Stimulated activated CD8-positive, alpha-beta memory T cell treated with anti-CD3 and anti-CD28 coated beads, Interleukin-2, amount 100 ng/mL, for 48 hours (primary cell): ENCODE measurements at places on chromosomes 7 and 10.

DNA sequence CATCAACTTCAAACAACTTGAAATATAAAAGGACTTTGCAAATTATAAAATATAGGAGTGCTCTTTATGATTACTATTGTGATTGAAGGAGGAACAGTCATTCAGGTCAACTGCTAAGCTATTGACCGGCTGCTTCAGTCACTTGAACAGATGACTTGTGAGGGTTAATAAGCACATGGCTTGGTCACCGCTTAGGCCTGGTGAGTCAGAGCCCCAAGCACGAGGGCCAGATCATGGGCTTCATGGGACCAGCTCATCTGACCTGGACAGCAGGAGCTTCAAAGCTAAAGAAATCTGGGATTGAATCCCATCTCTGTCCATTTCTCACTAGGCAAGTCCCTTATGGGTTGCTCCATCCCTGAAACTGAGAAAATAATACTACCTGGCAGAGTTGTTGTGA, 60.4 kb upstream of the ADO start:
- DNase-seq, result no peak

GRCh38 chr7:28813243-28813962, 144.7 kb downstream of the TRIL start:
- no peak for DNase-seq

- no peak for DNase-seq
Observed at GRCh38 chr10:80032503-80032902, 46.0 kb upstream of the TMEM254 start.

DNA sequence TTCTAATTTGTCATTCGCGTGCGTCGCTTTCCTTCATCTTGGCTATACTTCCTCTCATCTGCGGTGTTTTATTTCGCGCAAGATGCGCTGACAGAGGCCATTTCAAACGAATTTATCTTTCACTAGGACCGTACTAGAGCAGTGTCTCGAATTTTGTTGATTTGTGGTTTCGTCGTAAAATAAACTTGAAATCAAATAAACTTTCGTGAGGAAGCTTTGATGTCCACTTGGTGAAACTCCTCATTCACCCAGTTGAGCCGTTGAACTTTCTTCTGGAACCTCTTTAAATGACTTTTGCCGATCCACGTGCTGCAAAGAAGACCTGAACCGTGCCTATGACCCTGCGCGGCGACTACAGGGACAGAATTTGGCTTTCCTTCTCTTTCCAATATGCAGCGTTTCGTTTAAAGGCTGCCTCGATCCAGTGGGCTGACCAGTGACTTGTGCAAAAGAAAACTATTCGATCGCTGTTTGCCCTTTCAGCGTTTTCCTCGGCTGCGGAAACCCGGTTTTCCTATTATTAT, 163.9 kb upstream of the PPP1R3A start:
- DNase-seq, result no peak

- DNase-seq, result no peak
Observed at GRCh38 chr7:95501261-95501832, 15.6 kb downstream of the ASB4 start.

GRCh38 chr7:26590709-26591108, 273.7 kb downstream of the SKAP2 start:
- DNase-seq, result no peak

GRCh38 chr7:106737202-106737562, 76.2 kb upstream of the CCDC71L start:
- no peak for DNase-seq

- DNase-seq, result no peak
Observed at GRCh38 chr7:107953924-107954303, 49.0 kb downstream of the LAMB1 start.

DNA sequence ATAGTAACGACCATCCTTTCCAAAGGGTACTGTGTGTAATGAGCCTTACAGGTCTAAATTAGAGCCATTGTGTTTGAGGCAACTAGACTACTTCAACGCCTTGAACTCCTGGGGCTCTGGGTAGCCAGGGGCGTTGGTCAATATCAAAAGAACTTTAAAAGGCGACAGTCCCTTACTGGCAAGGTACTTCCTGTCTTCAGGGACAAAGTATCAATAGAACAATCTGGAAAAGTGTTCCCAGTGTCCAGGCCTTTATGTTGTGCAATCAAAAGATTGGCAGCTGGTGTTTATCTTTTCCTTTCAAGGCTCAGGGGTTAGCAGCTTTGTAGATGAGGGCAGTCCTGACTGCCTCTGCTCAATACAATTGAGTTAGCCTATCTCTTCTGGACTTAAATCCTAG, 284.3 kb downstream of the PARD3 start:
- no peak for DNase-seq

DNA sequence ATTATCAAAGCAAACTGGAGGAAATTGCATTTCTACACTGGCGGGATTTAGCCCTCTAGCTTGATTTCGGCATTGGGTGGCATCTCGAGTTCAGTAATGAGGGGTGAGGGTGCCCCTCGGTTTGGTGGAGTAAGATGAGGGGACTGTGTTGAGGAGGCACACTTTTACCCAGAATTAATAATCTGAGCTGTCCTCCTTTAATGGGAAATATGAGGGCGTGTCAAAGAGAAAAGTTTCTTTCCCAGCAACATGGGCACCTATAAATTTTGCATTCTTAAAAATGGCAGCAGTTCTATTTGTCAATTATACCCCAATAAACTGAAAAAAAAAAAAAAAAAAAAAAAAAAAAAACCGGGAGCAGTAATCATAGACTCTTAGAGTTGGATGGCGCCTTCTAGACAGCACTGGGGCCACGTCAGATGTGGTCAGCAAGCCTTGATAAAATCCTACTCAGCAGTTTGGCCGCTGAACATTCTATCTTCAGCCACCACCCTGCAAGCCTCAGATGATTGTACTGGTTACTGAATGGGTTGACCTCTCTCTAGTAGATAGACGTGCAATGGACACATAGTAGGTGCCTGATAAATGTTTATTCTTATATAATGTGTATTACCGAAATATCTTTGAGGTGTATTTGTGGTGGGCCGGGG, 931 bp downstream of the PAPSS2 start:
- DNase-seq, result no peak
